ENCODE measurements at places on chromosomes 12 and 14. TPM values are rescaled to one million over a fixed set of nuclear protein-coding genes. Genes with fewer than 3 reads are reported as not detected.

DNA sequence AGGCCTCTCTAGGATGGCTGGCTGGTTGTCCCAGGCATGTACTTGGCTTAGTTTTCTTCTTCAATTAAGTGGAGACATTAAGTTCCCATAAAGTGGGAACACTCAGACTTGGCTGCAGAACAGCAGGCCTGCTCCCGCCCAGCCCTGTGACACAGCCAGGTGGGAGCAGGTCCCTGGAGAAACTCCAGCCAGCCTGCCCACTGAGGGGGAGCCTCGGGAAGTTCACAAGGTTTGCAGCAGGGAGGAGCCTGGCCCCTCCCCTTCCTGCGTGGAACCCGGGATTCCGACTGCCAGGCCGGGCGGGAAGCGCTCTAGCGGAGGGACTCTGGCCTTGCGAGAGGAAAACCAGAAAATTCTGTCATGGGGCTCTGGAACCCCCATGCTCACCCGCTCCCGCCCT lies 98.3 kb upstream of the EVL start:
- H3K36me3 ChIP-seq: no peaks in the 10 kb centered on the region
- no peak overlapping the region for H3K4me3 ChIP-seq
- peak; percentile 55 for DNase-seq
- H3K4me1 ChIP-seq: peaks cover 4% of the 10 kb centered on the region
- peaks cover 11% of the 10 kb centered on the region for H3K27me3 ChIP-seq
- H3K27ac ChIP-seq: no peak overlapping the region

DNA sequence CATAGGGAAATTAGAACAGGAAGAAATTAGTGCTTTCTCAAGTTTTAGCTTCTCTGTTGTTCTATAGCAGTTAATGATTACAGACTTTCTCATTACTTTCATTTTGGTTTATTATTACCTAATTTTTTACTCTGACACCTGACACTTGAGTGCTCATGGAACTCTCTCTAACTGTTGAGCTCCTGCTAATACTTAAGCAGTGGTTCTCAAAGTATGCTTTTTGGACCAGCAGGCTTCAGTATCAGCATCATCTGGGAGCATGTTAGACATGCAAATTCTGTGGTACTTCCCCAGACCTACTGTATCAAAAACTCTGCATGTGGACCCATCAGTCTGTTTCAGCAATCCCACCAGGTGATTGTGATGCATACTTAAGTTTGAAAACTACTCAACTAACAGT lies 235.3 kb downstream of the CCDC91 start:
- no peaks in the 10 kb centered on the region for H3K36me3 ChIP-seq
- H3K4me1 ChIP-seq: no peaks in the 10 kb centered on the region
- H3K27ac ChIP-seq: no peak overlapping the region
- DNase-seq: no peak
- no peaks in the 10 kb centered on the region for H3K27me3 ChIP-seq
- H3K4me3 ChIP-seq: no peak overlapping the region

GRCh38 chr12:132572801-132573760 lies 37.3 kb downstream of the LRCOL1 start:
- DNase-seq: no peak
- H3K4me3 ChIP-seq: no peak overlapping the region
- peaks cover 82% of the 10 kb centered on the region for H3K36me3 ChIP-seq
- H3K4me1 ChIP-seq: no peaks in the 10 kb centered on the region

DNA sequence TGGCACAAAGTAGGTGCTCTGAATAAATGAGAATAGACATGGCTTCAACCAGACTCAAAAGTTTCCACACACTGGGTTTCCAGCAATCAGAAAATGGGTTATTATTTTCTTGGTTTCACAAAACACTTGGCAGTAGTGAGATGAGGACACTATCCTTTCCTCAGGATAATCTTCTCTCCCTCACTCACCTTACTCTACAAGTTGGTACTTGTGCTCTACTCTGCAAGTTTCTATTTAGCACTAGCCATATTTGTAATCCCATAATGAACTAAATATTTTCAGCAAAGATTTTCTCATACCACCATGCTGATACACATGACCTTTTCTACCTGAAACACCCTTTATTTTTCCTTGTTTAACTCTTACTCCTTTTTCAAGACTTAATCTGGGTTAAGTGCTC lies 137.7 kb downstream of the FOXA1 start:
- H3K27ac ChIP-seq: no peak overlapping the region
- no peak overlapping the region for H3K4me3 ChIP-seq
- H3K4me1 ChIP-seq: no peaks in the 10 kb centered on the region
- H3K36me3 ChIP-seq: no peaks in the 10 kb centered on the region
- DNase-seq: no peak

DNA sequence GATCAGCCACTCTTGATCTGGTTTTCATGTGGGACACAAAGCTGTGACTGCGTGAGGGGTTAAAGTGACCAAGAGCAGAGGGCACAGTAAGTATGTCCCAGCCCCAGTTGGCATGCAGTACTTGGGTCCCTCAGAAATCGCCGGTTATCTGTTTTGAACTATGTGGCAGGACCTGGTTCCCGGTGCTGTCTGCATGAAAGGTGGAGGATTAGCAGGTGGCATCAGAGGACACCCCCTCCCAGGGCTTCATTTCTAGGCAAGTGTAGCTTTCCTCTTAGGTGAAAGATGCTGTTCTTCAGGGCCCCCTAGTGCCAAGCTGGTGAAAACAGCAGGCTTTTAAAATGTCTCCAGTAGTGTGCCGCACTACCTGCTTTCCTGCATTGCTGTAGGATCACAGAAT lies 57.1 kb downstream of the ATG14 start:
- H3K27me3 ChIP-seq: no peaks in the 10 kb centered on the region
- H3K4me3 ChIP-seq: no peak overlapping the region
- peaks cover 12% of the 10 kb centered on the region for H3K36me3 ChIP-seq
- peaks cover 7% of the 10 kb centered on the region for H3K4me1 ChIP-seq

DNA sequence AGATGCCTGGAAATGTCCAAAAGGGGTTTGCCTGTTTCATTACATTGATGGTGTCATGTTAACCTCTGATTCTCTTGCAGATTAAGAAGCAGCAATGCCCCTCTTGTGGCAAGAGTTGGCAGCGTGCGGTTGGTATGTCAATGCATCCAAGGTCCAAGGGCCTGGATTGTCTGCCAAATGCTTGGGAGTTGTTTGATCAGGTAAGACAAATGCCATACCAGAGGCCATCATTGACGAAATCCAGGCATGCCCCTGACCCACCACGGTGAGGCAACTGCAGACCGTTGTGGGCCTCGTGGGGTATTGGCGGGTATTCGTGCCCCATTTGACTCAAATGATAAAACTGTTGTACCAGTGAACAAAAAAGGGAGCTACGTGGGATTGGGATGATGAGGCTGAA lies 11.4 kb upstream of the RNASE12 start:
- no peak overlapping the region for H3K4me3 ChIP-seq
- H3K4me1 ChIP-seq: no peaks in the 10 kb centered on the region
- no peaks in the 10 kb centered on the region for H3K36me3 ChIP-seq
- H3K27ac ChIP-seq: no peak overlapping the region
- H3K27me3 ChIP-seq: no peaks in the 10 kb centered on the region

Gene MYH6
- total RNA-seq: not detected

Gene RNF41
- total RNA-seq: 109 TPM

Gene P2RX2
- 0.36 TPM for total RNA-seq
